ENCODE measurements at places on chromosomes 12 and 14.

GRCh38 chr12:26090836-26091510 is 33.9 kb downstream of the BHLHE41 start:
- no peak for DNase-seq

- DNase-seq: no peak
Measured at GRCh38 chr14:60670989-60671388, 21.7 kb upstream of the SIX1 start.

GRCh38 chr12:101794574-101794973 is 36.2 kb downstream of the GNPTAB start:
- DNase-seq: no peak

DNA sequence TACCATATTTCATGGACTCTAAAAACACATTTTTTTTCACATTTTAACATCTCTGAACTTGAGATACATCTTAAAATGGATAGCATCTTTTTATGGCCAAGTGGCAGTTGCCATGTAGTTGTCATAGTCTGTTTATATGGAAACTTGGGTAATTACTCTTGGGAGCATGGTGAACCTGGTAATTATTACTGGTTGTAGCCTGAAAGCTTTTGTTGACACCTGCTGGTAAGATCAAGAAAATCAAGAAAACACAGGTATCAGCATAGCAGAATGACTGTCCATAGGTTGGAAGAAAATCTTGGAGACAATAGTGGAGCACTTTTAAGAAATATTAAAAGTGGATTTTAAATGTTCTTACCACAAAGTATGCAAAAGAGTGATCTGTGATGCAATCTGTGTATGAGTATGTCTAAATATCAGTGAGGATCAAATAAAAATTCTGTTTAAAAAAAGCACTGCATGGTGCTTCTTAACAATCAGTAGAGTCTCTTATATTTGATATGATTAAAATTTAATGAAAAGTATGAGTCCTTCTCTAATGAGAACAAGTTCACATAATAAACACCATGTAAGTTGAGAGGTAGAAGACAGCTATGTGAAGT is 44.2 kb downstream of the TTC8 start:
- no peak for DNase-seq

DNA sequence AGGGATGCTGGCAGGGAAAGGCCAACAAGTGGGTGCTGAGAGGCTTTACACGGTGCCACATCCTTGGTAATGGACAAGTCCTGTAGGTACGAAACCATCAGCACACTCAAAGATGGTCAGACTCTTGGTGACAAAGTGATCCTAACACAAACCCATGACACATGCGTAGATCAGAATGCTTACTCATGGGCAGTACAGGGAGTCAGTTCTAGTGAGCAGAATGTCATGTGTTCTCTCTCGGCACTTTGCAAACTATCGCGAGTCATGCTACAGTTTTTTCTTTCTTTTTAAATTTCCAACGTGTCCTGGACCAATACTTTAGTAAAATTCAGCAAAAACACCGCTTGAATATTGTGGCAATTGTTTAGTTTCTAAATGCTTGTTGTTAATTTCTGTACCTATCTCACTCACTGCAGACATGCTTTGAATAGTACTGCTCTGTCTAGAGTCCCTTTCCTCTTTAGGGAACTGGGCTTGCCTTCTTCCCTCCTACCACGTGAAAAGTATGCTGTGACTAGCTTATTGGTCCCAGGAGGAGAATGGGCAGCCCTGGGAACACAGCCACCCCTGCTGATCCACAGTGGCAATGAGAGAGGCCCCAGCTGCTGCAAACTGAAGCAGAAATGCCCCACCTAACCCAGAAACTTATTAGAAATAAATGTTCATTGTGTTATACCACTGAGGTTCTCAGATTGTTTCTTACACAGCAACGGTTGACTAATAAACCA is 62.4 kb downstream of the UBR7 start:
- no peak for DNase-seq

GRCh38 chr14:64683264-64683663 is 21.0 kb upstream of the PLEKHG3 start:
- no peak for DNase-seq

DNA sequence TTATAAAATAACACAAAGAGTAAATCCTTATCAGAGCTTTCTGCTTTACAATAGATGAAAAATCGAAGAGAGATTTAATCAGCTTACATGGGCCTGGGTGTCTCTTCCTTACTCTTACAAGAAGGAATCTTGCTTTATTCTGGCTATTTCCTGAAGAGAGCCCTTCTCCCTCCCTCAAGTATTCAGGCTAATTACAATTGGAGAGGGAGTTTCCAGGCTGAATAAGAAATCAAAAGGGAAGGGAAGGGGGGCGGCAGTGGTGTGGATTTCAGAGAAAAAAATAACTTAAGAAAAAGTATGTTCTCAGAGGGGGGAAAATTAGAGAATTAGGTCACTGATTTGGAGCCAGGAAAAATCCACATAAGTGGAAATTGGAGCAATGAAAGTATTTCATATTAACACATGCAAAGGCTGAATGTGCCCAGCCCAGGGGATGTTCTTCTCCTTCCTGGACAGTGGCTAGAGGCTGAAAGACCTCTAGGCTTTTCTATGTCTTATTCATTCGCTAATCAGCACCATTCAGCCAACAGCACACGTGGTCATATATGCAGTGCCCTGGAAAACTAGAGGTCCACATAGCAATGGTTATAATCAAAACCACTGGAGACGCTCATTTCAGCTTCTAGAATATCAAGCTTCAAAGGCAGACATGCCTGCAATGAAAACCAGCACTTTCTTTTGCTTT is 158.9 kb upstream of the BTG1 start:
- DNase-seq: no peak

DNA sequence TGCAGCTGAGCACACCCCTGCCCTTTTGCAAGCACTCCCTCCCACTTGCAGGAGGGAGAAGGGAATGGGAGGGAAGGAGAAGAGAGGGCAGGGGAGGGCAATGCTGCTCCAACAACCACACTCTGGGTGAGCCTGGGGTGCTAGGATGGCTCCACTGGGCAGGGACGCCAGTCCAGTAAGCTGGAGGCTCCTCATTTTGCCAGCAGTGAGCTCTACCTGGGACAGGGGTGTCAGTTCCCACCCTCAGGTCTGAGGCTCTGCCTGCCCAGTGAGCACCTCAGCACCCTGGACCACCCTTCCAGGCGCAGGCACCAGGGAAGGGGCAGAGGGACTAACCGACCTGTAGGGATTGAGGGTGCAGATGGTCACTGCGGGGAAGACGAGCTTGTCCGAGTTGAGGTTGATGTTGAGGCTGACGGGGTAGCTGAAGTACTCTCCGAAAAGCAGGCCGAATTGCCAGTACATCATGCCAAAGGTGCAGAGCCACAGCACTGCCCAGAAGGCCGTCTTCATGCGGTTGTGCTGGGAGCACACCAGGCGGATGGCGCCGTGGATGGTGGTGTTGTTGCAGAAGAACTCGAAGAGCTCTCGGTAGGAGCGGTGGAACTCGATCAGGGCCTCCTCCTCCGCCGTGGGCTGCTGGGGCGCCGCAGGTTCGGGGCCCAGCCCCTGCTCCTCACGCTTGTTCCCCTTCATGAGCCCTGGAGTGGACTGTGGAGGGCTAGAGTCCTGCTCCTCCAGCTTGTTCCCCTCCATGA is 1.2 kb downstream of the SCNN1A start:
- DNase-seq: no peak

DNA sequence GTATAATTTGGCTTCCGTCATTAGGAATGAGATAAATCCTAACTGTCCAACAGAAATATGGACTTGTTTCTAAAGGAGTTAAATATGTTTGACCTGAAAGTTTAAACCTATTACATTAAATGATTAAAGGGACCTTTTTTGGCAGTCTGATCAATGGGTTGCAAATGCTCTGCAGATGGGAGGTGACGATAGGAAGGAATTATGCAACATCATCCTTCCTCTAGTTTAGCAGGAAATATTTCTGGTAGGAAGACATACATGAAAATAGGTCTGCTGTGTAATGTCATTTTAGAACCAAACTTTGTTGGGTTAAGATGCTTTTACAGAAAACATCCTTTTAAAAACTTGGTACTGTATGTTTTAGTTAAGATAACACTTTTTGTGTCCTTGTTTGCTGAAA is 2.6 kb downstream of the LRRC10 start:
- DNase-seq: no peak

DNA sequence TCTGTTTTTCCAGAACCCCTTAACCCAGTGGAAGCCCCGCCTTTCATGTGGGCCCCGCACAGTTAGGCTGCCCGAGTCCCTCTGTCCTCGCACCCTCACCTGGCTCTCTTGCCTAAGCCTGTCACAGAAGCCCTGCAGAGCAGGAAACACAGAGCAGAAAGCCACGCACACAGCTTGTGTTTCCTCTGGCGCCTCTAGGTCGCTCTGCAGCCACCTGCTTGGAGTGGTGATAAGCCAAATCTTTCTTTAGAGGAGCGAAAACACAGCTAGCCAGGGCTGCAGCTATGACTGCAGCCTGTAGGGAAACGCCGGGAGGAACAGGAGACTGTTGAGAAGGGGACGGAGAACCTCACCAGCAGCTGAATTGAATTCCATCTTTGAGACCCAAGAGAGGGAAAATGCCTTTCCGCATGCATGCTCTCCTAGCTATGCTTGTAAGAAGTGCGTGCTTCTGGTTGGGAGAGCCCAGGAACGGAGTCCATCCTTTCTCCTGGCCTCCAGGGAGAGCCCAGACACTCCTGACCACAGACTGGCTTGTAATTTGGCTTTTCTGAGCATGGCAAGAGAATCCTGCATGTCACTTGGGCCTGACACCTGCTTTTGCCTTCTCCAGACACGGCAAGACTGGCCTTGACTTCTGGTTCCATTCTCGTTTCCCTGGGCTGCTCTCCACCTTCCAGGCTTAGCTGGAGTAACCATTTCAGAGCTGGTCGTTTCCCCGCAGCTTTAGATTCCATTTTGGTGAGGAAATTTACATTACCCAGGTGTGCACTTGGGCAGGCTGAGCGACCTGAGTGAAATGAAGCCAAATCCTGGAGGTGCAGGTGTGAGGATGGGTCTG is 301.6 kb downstream of the CACNA1C start:
- no peak for DNase-seq

- DNase-seq: no peak
Measured at GRCh38 chr12:10067942-10068341, 30.8 kb downstream of the CLEC1A start.

Data from activated CD4-positive, alpha-beta T cell treated with anti-CD3 and anti-CD28 coated beads, Interleukin-2, amount 50 U/mL, for 4 hours (primary cell).